ENCODE measurements at places on chromosomes 1 and 21.

DNA sequence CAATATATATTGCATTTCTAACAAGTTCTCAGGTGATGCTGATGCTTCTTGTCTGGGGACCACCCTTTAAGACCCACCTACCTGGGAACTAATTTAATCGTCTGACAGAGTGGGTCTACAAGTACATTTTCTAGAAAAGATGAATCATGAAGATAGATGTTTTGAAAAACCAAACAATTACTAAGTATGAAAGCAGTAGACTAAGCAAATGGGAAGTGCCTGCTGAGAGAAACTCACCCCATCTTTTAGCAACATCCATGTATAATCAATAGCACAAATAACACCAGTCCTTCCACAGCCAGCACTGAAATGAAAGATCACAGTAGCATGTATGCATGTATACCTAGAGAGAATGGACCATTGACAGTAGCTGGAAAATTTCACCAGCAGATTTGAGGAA is 17.3 kb downstream of the PTPN22 start:
- DNase-seq: no peak

DNA sequence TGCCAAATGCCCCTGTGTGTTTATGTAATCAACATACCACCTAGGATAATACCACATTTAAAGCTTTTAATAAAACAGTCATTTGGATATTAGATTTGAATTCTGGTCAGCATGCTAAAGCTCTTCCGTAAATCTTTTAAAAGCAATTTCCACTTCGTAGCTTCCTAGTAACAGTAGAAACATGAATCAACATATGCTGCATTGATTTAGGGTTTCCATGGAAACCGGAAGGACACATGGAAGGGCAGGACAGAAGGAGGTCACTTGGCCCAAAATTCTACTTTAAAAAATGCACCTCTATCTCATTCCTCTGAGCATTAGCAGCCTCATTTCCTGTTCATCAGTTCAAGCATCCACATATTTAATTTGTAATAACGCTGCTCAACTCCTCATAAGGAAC is 8.1 kb downstream of the RGS8 start:
- DNase-seq: no peak

DNA sequence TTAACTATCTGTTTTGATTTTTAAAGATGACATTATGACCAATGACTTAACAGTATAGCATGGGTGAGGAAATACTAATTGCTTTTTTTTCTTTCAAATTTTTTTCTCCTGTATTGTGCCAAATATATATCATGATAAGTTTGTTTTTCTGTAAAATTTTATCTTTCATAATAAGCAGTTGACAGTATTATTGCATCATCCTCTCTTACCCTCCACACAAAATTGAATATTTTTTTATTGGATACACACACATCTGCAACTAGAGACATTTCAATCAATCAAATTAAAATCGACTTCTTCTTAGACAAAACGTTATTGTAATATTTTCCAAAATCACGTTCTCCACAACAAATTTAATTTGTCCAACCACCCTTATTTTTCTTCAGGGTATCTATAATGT is 330.4 kb upstream of the BRINP3 start:
- no peak for DNase-seq

DNA sequence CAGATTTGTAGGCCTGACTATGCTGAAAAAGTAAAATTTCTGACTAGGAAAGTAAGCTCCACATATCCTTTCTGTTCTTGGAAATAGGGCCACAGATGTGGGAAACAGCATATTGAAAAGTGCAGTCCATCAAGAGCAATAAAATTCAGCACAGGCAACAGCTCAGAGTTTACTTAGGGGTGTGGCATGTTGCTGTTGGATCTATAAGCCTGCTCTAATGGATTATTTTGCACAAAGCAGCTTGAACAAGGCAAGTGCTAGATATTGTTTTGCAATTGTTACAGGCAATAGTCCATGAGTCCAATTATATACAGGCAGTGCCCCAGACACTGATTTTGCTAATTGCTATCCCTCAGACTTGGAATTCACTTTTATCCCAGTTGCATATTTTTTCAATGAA is 289.8 kb upstream of the SNX7 start:
- DNase-seq: no peak

- peak; percentile 71 for DNase-seq
Measured at GRCh38 chr1:32742199-32742947, 39.8 kb upstream of the SYNC start.

DNA sequence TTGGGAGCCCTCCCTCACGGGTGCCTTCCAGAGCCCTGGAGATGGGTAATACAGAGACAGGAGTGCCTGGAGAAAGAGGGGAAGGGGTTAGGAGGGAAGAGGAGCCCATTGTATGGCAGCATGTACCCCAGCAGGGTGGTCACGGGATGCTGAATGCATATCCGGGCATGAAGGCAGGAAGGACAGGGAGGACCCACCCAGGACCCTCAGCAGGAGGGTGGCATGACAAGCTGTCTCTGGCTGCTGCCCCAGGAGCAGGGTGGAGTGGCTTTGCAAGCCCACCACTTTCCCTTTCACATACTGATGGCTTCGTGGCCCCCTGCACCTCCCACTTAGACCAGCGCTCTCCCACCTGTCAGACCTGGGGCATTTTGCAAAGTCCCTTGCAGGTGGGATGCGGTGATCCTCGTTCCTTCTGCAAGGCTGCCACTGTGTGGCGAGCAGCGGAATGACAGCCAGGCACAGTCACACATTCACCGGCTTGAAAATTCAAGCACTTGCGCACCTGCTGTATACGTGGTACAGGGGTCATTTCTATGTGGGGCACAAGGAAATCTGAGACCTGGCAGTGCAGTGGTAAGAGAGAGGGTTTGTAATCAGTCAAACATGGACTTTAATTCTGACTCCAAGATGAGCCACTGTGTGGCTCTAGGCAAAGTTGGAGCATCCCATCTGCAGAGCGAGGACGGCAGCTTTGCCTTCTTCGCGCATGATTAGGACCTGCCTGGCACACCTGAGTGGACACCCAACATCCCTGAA is 53.2 kb upstream of the TMEM51 start:
- DNase-seq: peak; percentile 69

DNA sequence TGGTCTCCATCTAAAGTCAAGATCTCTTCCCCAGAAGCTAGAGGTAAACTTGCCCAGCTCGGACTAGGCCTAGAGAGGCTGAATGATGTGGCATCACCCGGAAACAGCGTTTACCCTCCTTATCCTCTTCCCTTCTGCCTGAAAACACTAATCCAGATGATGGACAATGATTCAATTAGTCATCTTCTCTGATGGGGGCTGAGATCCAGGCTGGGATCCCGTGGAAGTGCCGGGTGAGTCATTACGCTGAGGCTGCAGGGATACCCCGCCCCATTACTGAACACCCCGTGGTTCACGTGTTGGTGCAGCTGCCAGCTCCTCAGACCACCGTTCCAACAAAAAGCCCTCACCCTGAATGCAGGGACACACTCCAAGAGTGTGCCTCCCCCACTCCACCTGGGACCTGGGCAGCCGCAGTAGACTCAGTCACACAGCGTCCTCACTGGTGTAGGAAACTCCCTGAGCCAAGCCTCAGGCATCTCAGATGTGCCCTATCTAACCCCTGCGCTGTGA is 2.0 kb downstream of the S100A6 start:
- DNase-seq: peak; percentile 95

DNA sequence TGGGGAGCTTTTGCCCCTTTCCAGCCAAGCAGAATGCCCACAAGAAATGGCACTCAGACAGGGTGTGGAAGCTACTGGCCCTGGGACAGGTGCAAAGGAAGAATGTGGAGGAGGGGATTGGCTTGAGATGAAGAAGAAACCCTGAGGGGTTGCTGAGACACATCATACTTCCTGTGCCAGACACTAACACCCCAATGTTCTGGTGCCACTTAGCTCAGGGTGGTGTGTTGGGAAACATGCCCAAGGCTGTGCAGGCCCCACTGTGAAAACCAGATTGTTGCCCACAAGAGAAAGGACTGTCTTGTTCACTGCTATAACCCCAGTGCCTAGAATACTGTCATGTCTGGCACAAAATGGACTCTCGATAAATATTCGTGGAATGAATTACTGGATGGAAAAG is 9.9 kb upstream of the PAQR6 start:
- DNase-seq: no peak

DNA sequence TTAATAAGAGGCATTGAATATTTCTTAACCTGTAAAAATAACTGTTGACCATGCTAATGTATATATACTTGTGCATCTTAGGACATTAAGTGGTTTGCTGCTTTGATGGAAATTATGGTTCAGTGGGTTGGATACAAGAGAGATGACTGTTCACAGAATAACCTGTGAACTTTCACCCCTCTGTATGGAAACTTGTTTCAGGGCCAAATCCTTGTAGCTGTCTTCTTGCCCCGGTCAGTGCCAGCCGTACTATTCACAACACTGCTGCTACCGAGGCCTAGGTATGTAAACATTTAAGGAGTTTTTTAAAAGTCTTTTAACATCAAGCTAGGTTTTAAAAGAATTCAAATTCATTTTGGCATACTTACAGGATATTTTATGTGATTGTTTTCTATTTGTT is 16.1 kb downstream of the DONSON start:
- no peak for DNase-seq

GRCh38 chr1:23215751-23216449 is 1.4 kb downstream of the HTR1D start:
- no peak for DNase-seq

DNA sequence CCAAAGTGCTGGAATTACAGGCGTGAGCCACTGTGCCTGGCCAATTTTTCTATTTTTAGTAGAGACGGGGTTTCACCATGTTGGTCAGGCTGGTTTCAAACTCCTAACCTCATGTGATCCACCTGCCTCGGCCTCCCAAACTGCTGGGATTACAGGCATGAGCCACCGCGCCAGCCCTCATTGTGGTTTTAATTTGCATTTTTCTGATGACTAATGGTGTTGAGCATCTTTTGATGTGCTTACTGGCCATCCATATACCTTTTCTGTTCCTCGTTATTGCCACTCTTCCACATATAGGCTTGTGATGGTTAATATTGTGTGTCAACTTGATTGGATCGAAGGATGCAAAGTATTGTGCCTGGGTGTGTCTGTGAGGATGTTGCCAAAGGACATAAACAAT is 17.4 kb upstream of the ENAH start:
- no peak for DNase-seq

DNA sequence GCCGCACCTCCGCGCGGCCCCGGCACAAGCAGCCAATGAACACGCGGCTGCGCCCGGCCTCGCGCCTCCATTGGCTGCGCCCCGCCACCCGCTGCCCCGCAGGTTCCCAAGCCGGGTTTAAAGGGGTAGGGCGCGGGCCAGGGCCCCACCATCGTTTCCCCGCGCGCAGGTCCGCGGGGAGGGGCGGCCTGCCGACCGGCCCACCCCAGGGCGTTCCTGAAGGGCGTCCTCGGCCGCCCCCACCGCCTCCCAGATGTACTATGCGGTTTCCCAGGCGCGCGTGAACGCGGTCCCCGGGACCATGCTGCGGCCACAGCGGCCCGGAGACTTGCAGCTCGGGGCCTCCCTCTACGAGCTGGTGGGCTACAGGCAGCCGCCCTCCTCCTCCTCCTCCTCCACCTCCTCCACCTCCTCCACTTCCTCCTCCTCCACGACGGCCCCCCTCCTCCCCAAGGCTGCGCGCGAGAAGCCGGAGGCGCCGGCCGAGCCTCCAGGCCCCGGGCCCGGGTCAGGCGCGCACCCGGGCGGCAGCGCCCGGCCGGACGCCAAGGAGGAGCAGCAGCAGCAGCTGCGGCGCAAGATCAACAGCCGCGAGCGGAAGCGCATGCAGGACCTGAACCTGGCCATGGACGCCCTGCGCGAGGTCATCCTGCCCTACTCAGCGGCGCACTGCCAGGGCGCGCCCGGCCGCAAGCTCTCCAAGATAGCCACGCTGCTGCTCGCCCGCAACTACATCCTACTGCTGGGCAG is at the start of gene OLIG1:
Gene OLIG1, plus strand, starts transcription at position 148 of the 750 bp plus-strand sequence. Its CDS starts 106 bp downstream, at position 254.
- DNase-seq: peak; percentile 62

GRCh38 chr1:29282924-29283803 is 46.8 kb downstream of the PTPRU start:
- DNase-seq: peak; percentile 28

- no peak for DNase-seq
Measured at GRCh38 chr1:89166705-89167104, 9.1 kb downstream of the GBP7 start.

- no peak for DNase-seq
Measured at GRCh38 chr1:75712306-75712705, 12.2 kb upstream of the ACADM start.

GRCh38 chr1:152515434-152515783 is 1.1 kb downstream of the CRCT1 start:
- peak; percentile 13 for DNase-seq

DNA sequence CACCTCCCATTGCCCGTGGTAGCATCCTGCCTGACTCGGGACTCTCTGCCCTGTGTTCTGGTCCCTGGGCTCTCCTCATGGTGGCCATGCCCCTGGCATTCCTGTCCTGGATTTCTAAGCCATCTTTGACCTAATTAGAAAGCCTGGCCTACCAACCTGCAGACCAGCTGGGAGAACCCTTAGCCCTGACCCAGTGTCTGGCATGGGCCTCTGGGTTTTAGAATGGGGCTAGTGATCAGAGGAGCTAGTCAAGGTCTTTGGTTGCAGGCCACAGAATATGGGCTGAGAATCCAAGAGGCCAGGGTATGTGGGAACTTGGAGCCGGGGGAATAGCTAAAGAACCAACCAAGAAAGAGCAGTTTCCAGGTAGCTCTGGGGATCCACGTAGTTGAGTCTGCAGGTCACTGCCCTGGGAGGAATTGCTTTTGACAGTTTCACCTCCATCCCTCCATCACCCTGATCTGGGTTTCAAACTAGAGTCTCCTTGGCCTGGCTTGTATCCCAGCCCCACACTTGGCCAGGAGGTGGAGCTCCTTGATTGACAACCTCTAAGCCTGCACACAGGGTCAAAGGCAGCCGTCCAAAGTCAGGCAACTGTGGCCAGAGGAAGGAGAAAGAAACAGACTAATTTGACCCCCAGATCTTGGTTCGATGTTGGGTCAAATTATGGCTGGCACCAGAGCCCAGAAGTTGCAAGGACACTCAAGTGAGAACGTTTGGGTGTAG is 54.7 kb upstream of the ABCG1 start:
- peak; percentile 25 for DNase-seq

DNA sequence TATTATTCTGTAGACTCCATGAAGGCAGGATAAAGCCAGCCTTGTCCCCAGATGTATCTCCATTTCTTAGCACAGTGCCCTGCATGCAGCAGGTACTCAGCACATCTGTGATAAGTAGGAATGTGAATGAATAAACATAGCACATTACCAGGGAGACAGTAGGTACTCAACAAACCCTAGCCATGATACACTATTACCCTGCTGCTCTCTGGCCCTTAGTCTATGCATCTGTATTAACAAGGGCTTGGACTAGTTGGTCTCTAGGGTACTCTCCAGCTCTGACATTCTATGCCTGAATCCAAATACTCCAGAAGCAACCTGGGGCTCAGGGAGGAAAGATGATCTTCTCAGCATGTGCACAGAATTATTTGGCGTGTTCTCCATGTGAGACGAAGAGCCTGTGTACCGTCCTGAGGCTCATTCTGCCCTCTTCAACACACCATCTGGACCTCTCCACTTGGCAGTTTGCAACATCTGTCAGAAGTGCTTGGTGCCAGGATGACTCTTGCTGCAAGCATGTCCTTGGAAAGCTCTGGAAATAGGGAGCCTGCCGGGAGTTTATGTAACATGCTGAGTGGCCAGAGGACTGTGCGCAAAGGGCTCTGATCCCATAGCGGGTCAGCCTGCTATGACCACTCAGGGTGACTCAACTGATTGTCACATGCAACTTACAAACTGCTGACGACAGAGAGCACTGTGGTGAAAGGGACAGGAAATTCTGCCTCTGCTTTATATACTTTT is 228.2 kb upstream of the USP24 start:
- peak; percentile 93 for DNase-seq

- peak; percentile 28 for DNase-seq
Measured at GRCh38 chr1:156488566-156489165, 11.9 kb downstream of the MEF2D start.

GRCh38 chr1:171421413-171422020 is 63.8 kb upstream of the PRRC2C start:
- no peak for DNase-seq

- DNase-seq: no peak
Measured at GRCh38 chr21:36210779-36211659, 54.4 kb downstream of the DOP1B start.

Data from kidney tubule cell (primary cell).